ENCODE measurements at places on chromosomes 6 and 20. TPM values are rescaled to one million over a fixed set of nuclear protein-coding genes. Genes with fewer than 3 reads are reported as not detected.
A peak's percentile ranks its signal among the peaks of the same experiment; 100 is the strongest.

Gene SALL4
- polyA plus RNA-seq, result 16.1 TPM

- DNase-seq, result no peak
Observed at GRCh38 chr6:64357430-64357829, 721.8 kb downstream of the PHF3 start.

GRCh38 chr6:168107191-168107983 is 28.4 kb upstream of the FRMD1 start:
- no peak for DNase-seq

- no peak for DNase-seq
Observed at GRCh38 chr20:2065099-2065498, 36.5 kb upstream of the STK35 start.

- no peak for DNase-seq
Observed at GRCh38 chr6:118743746-118744145, 92.4 kb upstream of the CEP85L start.

Gene RIPOR3
- polyA plus RNA-seq, result 5.5 TPM

Gene ATXN1
- 19.4 TPM for polyA plus RNA-seq

DNA sequence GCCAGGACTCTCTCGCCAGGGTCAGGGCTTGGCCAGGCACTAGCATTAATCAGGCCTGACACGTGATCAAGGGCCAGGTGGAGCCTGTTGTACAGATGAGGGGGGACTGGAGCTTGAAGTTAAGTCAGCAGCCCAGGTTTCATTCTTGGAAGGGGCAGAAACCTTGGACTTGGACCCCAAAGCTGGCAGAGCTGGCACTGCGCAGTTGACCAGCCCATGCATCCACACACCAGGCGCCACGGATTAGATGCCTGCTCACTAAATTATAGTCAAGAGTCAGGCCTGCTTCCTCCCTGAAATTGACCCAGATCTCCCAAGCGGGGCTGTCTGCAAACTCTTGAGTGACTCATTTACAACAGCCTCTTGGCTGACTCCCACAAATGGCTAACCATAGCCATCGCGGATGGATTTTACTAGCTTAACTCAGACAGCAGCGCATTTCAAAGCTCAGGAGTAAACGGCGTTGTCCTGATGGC is 4.1 kb upstream of the TAF4 start:
- DNase-seq, result no peak

Gene OXT
- 0.64 TPM for polyA plus RNA-seq

Gene GGTLC1
- 0.14 TPM for polyA plus RNA-seq

Gene LCA5
- polyA plus RNA-seq, result 11.0 TPM

DNA sequence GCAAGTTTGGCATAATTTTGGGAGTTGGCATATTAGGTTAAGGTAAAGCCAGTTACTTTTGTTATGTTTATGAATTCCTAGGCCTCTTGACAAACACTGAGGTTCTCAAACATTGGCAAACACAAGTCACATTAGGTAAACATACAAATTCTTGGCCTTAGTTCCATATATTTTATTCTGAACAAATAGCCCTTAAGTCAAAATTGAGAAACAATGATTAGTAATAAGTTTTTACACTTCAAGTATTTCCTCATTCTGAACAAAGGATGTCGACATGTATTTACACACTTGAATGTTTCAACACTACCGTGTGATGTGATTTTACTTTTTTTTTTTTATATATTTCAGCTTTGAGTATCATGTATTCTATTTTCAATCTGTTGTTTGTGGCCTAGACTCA is 3.8 kb upstream of the ECHDC1 start:
- DNase-seq, result no peak

DNA sequence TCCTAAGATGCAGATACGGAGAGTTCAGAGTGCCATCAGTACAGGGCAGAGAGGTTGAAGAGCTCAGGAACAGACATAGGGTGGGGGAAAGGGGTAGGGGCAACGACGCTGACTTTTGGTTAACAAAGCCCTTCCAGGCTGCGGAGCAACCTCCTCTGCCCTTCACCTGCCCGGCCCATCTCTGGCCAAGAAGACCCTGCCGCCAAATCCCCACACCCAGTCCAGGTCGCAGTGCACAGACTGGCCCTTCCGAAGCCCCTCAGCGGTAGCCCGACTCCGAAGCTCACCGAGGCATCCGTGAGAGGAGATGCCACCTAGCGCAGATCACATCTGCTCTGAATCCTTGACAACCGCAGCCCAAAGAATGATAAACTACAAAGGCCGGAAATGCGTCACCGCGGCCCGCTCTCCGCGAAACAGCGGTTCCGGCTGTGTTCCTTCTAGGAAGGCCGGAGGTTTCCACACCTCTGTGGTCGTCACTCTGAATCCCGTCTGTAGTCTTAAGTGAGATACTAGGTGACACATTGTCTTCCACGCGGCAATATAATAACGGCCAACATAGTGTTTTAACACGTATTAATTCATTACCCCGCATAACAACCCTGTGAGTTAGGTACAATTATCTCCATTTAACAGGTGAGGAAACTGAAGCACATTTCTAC is at the start of gene ZSCAN23:
Gene ZSCAN23 (minus strand): TSS at position 380 of the 662 bp plus-strand sequence. CDS start 7,225 bp downstream, outside the sequence.
- DNase-seq, result peak; percentile 75

Gene EEF1E1
- polyA plus RNA-seq, result 46.9 TPM

DNA sequence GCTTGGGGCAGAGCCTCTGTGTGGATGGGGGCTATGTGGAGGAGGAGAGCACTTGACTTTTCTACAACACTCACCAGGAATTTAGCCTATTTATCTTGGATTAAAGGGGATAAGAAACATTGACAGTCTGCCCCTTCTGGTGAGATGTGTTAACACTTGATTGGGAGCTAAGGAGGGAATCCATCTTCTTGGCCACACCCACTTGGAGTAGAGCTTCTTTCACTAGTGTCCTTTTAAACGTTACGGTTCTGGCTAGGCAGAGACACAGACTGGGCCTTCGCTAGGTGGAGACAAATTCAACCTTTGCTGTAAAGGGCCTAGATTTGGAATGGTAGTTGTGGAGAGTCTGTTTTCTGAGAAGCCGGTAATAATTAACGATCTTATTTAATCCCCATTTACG is 15.5 kb upstream of the TPBG start:
- DNase-seq, result no peak

DNA sequence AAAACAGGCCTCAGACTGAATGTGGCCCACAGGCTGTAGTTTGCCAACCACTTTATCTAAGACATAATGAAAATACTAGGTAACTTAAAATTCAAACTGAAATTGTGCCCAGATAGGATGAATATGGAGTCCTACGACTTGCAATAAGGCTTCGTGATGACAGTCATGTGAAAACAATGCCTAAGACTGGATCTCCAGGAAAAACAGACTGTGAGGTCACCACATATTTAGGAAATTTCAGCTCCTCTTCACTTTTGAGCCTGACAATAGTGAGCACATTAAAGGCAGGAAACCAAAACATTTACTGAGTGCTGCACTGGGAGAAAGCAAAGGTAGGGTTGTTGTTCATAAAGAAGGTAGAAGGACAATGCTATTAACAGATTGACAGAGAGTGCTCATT is 50.0 kb downstream of the RTN4IP1 start:
- no peak for DNase-seq

- no peak for DNase-seq
Observed at GRCh38 chr20:45080867-45081624, 19.9 kb downstream of the KCNS1 start.

Gene BANF2
- polyA plus RNA-seq, result not detected

Gene MROH8
- polyA plus RNA-seq, result 7.8 TPM

Gene ARMH2
- not detected for polyA plus RNA-seq

GRCh38 chr6:33762713-33763112 is 16.0 kb upstream of the IP6K3 start:
- DNase-seq, result no peak

Gene NFS1
- polyA plus RNA-seq, result 29.7 TPM

DNA sequence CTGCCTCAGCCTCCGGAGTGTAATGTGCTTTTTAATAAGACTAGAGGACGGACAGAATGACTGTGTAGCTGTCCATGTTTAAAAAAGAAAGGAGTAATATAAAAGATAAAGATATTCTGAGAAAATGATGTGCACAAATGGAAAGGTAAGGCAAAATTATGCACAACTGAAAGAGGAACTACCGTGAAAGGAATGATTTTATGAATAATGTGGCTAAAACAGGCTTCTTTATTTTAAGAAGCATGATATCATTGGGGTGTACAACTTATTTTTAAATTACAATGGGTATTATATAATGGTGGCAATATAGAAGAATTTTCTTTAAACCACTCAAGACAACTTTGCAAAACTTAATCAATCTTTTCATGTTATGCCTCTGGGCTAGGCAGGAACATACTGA is 78.1 kb downstream of the FIG4 start:
- no peak for DNase-seq

GRCh38 chr6:67935976-67936477 is 699.1 kb upstream of the ADGRB3 start:
- no peak for DNase-seq

GRCh38 chr6:168490757-168491156 is 49.8 kb downstream of the SMOC2 start:
- no peak for DNase-seq

Gene TNFRSF6B
- polyA plus RNA-seq, result 2.0 TPM

- no peak for DNase-seq
Observed at GRCh38 chr20:44750081-44750805, 4.6 kb downstream of the KCNK15 start.

- no peak for DNase-seq
Observed at GRCh38 chr20:50745634-50746137, 14.3 kb downstream of the PARD6B start.

DNA sequence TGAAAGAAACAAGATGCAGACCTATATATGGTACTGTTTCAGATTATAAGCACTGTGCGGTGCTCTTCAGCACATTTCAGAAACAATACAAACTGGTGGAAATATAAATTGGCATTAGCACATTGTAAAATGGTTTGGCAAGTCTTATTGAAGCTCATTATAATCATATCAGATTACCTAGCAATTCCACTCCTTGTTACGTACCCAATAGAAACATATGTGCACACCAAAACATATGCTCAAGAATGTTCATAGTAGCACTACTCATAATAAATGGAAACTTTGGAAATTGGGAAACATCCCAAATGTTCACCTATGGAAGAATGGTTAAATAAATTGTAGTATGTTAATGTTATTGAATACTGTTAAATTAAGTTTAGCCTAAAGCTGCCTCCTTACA is 54.9 kb upstream of the PLEKHG1 start:
- no peak for DNase-seq

GRCh38 chr6:146961831-146962230 is 242.4 kb upstream of the STXBP5 start:
- DNase-seq, result no peak

- DNase-seq, result no peak
Observed at GRCh38 chr6:146870760-146871159, 272.0 kb downstream of the ADGB start.

DNA sequence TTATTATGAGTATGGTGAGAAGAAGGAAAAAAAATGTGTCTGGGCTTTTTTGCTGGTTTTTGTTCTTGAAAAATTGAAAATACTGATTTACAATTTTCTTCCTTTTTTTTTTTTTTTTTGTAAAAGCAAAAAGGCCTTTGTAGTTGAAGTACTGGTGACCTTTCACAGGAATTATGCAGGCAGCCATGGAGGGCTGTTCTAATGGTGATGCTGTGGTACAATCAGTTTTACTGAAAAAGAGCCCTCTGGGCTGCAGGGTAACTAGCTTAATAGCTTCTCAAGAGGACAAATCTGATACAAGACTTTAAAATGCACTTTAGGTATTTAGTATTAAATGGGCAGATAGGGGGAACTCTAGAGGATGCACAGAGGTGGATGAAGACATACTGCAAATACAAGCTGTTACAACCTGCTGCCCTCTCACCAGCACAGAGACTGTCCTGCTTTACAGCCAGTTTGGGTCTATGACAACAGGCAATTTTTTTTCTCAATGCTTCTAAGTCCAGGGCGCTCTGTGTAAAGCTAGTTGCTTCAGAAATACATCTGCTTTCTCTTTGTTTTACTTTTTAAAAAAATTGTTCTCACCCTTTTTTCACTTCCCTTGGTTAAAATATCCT is 61.6 kb upstream of the HS3ST5 start:
- DNase-seq, result no peak

- no peak for DNase-seq
Observed at GRCh38 chr6:73375216-73375615, 5.5 kb upstream of the OOEP start.

- DNase-seq, result no peak
Observed at GRCh38 chr6:52526634-52527033, 50.2 kb downstream of the TRAM2 start.

DNA sequence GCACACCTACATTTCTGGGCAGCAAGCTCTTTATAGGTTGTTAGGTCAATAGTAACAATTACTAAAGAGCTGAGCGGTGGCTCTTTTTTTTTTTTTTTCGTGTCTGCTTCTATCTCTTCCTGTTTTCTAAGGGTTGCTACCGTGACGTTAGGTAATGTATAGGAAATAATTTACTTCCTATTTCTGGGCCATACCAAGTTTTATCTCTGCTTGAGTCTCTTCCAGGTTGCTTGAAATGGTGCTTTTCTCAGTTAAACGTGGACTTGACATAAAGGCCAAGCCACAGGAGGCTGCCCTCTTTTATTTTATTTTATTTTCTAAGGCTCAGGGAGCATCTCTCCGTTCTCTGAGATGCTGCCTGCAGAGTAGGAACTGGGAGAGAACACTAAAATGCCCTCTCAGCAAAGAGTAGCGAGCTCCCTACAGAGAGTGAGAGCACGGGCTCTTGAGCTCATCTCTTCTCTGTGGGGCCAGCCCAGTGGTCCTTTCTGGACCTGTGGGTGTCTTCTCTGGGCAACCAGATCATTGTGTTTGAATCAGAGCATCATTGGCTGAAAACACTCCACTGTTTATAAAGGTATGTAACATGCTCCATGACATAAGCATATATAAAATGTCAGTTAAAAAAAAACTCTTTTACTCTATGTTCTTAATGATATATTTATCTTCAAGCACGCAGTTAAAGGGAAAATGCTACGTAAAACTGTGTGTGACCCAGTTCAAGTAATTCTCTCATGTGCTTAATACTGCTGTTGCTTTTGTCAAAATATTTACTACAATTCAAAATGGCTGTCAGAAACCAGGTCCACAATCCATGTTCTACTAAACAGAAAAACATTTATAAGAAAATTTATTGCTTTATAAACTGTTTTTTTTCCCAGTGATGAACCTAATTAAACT is at the start of gene ZNF831:
Gene ZNF831 (plus strand): TSS at position 191 of the 900 bp plus-strand sequence. CDS start 27,199 bp downstream, outside the sequence.
- DNase-seq, result no peak

DNA sequence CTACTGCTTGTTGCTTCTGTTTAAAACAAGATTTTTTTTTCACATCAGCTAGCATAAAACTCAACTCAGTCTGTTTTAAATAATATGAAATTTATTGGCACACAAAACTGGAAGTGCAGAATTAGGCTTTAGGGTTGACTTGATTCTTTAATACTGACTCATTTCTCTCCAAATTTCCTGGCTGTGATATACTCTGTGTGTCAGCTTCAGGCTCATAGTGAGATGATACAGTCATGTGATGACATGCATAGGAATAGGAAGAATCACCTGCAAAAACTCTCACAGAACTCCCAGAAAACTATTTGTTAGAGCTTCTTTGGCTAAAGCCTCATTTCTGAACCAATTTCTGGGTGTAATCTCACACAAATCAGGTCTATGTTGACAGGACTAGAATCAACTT is 1068.0 kb upstream of the EPHA7 start:
- no peak for DNase-seq

Gene MCCD1
- 13.5 TPM for polyA plus RNA-seq
